CD8-positive, alpha-beta memory T cell (primary cell): ENCODE measurements at places on chromosomes 11 and 22.

DNA sequence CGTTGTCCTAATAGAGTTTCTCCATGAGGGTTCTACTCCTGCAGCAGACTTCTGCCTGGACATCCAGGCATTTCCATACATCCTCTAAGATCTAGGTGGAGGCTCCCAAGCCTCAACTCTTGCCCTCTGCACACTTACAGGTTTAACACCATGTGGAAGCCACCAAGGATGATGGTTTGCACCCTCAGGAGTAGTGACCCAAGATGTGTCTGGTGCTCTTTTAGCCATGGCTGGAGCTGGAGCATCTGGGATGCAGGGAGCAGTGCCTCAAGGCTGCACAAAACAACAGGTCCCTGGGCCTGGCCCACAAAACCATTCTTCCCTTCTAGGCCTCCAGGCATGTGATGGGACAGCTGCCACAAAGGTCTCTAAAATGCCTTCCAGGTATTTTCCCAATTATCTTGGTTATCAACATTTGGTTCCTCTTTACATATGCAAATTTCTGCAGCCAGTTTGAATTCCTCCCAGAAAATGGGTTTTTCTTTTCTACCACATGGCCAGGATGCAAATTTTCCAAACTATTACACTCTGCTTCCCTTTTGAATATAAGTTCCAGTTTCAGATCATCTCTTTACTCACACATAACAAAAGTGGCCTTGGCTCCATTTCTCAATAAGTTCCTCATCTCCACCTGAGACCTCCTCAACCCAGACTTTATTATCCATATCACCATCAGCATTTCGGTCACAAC, 69.5 kb upstream of the GNAZ start:
- no peak for DNase-seq

- no peak for DNase-seq
Measured at GRCh38 chr11:119491753-119492510, 69.0 kb upstream of the THY1 start.

DNA sequence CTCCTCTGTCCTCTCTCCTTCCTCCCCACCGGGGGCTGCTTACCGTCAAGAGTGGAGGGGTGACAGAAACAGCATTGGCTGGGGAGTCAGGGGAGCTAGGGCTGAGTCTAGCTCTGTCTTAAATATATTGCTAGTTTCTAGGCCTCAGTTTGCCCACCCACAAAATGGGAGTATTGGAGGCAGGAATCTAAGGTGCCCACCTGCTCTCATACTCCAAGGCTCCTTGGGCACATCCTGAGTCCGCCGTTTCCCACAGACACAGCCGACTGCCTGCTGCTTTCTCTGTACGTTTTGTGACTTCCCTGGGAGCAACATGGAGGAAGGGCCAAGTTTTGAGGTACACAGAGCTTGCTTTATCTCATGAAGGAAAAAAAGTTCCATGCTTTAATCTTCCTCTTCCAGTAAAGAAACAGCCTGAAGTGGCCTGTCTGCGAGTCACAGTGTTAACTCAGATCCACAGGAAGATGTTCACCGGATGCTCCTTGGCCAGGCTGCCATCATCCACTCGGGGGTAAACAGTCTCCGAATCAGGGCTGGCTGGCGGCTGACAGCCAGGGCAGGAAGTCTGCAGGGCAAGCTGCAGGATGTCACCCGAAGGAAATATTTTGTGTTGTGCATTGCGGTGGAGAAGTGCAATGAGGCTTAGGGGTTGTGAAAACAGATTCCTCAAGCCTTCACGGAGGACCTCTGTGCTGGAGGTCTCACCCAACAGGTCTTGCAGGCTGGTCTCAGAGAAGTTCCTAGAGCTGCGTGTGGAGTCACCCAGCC, 11.0 kb upstream of the CERK start:
- peak; percentile 45 for DNase-seq

- no peak for DNase-seq
Measured at GRCh38 chr11:107184986-107185385, 166.7 kb upstream of the GUCY1A2 start.

- DNase-seq = no peak
Measured at GRCh38 chr11:70579316-70579955, 181.1 kb downstream of the CTTN start.

DNA sequence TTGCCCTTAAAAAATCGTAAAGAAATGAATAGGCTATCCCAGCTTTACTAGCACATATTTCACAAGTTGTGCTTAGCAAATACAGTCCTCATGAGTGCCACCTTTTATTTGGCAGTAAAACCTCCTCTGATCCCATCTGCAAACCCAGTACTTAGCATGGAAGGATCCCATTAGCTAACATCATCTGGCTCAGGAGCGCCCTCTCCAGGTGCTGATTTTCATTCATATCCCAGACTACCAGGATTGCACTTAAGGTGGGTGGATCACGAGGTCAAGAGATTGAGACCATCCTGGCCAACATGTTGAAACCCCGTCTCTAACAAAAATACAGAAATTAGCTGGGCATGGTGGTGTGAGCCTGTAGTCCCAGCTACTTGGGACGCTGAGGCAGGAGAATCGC, 76.1 kb upstream of the PAX6 start:
- no peak for DNase-seq

- DNase-seq = no peak
Measured at GRCh38 chr11:120605469-120605868, 93.9 kb downstream of the GRIK4 start.

DNA sequence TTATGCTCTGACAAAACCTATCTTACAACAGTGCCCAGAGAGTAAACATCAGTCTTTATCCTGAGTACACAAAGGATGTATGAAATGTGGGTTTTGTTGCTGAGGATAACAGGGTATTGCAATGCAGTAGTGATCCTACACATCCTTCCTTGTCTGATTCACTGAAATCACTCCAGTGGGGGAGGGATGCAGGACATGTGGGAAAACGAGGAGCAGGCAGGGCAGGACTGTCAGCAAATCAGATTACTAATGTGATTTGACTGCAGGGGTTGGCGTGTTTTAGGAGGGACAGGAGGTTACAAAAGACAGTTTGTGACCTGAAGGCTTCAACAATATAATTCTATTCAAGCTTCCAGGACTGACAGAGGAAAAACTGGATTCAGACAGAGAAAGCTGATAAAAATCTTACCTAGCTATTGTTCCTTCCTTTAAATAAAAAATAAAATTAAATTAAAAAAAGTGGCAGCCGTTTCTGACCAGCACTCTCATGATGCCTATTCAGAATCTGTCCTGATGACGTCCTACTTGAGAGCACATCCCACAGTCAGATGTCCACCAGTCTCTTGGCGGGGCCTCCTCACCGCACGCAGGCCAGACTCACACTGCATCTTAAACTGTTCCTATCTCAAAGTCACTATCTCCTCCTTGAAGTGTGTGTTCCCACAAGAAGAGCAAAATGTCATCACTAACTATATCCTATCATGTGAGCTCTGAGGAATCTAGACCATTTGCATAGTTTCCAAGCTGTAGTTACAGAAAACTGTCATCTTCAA, 50.6 kb upstream of the MN1 start:
- no peak for DNase-seq
